ENCODE measurements at places on chromosomes 4 and X.

DNA sequence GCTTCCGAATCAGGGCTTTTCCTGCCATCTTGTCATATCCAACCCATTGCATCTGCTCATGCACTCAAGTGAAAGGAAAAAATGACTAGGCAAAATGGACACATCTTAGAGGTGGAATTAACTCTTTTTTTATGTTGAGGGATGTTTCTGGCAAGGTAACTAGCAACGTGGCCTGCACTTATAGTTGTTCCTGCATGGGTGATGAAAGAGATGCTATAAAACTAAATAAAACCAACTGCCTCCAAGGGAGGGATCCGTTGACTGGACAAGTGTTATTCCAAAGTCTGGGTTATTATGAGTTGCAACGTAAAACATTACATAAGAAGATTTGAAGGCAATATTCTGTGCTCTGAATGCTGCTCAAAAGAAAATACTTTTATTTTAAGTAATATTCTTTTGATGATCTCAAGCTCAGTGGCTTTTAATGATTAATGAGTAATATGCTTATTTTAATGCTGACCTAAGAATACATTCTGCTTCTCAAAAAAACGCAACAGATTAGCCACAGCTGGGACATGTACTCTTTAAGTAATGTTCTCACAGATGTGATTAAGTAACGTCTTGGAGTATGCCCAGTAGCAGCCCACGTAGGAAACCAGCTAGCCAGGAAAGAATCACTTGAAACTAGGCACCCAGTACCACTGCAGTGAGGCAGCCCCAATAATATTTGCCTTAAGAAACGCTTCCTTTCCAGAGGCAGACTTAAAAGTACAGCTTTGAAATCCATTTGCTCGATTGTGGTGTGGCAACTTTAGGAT, 27.4 kb downstream of the KLF3 start:
- DNase-seq: no peak

GRCh38 chr4:154559141-154559493, 3.7 kb upstream of the FGB start:
- no peak for DNase-seq

DNA sequence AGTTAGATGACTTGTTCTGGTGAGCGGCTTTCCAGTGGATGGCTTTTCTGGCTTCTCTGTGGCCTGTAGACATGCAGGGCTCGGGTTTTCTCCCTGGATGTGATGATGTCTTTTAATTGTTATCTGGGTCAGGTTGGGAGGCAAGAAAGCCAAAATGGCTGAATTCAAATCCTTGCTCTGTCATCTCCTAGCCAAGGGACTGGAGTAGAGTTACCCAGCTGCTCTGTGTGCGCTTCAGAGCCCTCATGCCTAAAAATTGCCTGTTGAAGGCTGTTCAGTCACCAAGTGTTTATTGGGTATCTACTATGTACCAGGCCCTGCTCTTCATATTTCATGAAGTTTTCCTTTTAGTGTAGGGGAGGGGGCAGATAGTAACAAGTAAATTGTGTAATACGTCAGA, 7.3 kb downstream of the DCUN1D4 start:
- no peak for DNase-seq

DNA sequence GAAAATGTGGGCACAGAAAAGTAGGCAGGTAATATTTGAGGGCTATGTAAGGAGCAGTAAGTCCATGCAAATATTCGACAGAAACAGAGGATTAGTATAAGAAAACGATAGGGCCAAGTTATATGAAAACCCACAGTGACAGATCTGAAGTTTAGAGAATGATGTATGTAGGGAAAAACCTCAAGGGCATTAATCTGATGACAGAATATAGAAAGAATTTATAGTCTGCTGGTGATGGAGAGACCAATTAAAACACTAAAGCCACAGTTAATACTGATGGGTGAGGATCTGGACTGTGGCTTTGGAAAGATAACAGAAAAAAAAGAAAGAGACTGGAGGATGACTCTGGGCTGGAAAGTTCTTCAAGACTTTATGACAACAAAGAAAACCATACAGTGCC, 169.7 kb downstream of the PALLD start:
- DNase-seq: no peak

- no peak for DNase-seq
These were observed 37.9 kb upstream of the PAPSS1 start for GRCh38 chr4:107757864-107758476.
